ENCODE measurements at places on chromosomes 12 and 14.

DNA sequence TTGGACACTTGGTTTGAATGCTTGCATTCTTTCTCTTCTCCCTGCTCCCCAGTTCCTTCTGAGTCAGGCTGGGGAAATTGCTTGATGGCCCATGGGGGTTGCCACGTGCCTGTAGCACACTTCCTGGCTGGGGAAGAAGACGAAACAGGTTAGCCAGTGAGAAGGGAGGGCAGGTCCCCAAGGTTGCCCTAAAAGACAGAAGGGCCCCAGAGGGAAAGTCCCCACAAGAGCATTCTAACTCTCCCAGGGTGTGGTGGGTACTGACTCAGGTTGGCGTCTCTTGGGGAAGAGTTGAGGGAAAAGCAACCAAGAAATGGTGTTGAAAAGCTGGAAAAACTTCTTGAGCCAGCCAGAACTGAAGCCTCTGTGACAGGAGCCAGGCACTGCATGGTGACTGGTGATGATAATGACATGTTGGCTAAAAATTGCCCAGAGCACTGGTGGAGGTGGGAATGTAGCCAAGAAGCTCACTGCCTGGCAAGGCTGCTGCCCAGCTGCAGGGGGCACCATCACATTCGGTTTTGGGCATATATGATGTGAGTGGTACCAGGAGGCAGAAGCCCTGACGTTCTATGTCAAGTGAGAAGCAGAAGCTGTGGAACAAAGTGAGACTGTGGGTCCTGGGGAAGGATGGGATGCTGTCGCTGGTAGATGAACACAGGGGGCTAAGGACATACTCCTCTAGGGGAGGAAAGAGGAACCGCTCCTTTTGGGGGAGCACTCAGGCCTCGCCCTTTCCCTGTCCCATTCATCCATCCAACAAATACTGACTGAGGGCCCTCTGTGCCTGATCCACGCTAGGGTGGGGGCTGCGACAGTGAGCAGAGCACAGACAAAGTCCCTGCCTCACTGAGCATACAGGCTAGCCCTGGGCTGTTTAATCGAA, 8.1 kb upstream of the RABGGTA start:
- DNase-seq, result no peak

DNA sequence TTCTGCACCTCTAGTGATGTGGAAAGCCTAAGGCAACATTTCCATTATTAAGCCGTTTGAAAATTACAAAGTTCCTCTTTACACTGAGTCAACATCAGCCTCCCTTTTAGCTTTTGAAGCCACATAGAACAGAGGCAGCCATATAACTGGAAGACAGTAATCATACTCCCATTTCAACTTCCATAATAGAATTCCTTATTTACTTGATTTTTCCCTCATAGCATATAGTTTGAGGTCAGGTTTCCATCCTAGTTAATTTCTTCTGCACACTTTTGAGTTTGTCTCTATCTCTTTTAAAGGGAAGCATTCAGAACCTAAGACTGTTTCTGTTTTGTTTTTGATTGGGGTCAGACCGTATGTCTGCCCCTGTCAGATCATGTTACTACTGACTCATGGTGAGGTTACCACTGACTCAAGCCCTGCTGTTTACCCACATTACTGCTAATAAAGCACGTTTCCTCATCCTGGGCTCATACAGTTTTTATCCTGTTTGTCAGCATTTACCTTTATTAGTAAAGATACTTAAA, 161.0 kb downstream of the SLC38A4 start:
- peak; percentile 12 for DNase-seq

DNA sequence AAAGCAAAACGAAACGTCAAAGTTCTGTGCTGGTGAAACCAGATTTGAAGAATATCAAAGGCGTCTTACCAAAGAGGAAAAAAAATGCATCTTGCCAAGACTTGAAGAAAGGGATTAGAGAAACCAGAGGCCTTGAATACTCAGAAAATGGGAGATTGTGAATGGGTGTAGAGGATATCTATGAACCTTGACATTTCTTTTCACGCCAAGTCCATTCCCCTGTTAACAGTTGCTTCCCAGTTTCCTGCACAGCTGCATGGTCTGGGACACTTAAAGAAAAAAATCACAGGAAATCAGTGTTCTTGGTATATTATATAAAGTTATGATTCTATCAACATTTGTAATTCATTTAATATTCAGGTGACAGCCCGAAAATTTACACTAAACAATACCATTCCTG, 1.4 kb upstream of the GTF2A1 start:
- no peak for DNase-seq

GRCh38 chr12:100329800-100330199, 27.1 kb upstream of the SLC17A8 start:
- no peak for DNase-seq

All from HuH-7.5 (cell line).